ENCODE measurements at places on chromosomes 4 and X.

- DNase-seq = no peak
These were observed 16.3 kb downstream of the NOA1 start for GRCh38 chr4:56961107-56961500.

- no peak for DNase-seq
These were observed 63.5 kb upstream of the WDR1 start for GRCh38 chr4:10179957-10180602.

GRCh38 chr4:65170768-65171514, 499.3 kb downstream of the EPHA5 start:
- no peak for DNase-seq

GRCh38 chrX:37627602-37628001, 56.1 kb downstream of the LANCL3 start:
- DNase-seq = no peak

DNA sequence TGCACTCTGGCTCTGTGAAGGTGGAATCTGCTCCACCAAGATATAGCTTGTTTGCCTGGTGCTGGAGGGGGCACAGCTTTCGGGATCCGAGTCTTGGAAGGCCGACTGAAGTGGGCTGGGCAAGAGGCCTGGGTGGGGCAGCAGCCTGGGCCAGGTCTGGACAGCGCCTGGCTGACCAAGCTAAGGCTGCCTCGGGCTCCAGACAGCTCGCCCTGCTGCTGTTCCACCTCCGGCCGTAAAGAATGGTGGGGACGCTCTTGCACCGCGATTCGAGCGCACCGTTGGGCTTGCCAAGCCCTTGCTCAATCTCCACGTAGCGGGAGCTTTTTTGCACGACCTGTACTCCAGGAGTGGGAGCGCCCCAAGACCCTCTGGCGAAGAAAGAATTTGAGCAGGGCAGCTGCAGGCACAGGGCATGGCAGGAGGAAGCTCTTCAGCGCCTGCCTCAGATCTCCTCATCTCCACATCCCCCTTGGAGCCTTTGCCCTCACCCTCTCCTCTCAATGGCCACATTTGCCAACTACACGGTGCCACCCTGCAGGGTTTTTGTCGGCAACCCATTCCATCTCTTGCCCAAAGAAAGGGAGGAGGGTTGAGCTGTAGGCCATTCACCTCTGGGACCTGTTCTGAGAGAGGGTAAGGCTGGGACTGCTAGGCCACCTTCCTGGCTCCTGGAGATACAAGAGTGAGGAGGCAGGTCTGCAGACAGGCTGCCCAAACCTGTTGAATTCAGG, 18.9 kb downstream of the CNGA2 start:
- no peak for DNase-seq

DNA sequence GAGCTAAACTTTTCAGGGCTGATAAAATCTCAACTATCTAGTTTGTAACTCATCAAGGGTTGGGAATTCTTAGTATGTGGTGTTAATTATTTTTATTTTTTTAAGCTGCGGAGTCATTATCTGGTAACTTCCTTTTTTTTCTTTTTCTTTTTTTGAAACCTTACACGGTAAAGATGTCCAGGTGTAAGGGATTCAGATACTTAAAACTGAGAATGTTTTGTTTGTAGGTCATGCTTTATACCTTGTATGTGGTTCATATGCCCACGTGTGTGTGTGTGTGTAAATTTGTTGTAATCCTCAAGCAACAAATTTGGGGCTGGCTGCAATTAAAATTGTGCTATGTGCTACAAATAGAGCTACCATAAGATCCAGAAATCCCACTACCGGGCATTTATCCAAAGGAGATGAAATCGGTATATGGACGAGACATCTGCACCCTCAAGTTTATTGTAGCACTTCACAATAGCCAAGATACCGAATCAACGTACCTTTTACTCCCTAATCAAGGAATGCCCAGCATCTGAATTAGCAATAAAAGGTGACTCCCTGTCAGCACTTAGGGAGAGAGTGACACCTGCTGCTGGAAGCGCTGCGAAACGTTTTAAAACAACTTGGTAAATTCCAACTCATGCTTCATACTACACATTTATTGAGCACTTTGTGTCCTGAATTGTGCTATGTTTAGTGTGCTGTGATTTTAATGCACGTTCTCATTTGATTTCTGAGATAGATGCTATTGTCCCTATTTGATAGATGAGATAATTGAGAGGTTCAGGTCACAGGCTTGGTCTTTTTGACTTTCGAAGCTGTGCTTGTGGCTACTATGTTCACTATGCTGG, 16.1 kb downstream of the MSMO1 start:
- no peak for DNase-seq

DNA sequence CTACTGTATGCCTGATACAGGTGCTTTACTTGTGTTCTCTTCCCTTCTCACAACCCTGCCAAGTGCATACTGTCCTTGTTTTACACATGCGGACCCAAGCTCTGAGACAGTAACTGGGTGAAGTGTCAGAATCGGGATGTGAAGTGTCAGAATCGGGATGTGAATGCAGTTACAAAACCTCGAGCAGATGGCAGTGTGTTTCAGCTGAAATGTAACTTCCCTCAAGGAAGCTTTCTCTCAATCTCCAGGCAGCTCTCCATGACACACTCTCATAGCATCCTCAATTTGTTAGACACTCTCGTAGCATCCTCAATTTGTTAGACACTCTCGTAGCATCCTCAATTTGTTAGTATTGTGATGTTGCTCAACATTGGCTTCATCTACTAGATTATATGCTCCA, 1.1 kb upstream of the HPSE start:
- no peak for DNase-seq

- DNase-seq = no peak
These were observed 10.9 kb downstream of the SAP30 start for GRCh38 chr4:173381610-173382009.

DNA sequence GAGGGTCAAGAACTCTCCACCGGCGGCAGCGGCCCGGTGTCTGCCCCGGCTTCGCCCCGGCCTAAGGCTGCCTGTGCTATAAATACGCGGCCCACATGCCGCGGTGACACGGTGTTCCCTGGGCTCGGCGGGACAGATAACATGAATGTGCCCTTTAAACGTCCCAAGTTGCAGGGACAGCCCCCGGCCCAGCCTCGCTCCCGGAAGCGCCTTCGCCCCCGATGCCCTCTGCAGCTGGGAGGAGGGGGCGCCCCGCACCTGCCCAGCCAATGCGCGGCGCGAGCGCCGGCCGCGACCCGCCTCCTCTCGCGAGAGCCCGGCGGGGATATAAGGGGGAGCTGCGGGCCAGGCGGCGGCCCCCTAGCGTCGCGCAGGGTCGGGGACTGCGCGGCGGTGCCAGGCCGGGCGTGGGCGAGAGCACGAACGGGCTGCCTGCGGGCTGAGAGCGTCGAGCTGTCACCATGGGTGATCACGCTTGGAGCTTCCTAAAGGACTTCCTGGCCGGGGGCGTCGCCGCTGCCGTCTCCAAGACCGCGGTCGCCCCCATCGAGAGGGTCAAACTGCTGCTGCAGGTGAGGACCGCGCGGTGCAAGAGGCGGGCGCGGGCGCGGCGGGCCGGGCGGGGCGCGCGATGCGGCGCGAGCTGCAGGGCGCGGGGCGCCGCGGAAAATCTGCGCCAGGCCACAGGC, at the start of gene SLC25A4:
SLC25A4 (plus strand) TSS at position 355 of the 689 bp plus-strand sequence; CDS start at position 462, 107 bp downstream.
- peak; percentile 62 for DNase-seq

All from omental fat pad (tissue), 4 donors.